Stimulated activated CD4-positive, alpha-beta T cell treated with anti-CD3 and anti-CD28 coated beads, Interleukin-4, amount 100 ng/mL, for 24 hours (primary cell): ENCODE measurements at places on chromosomes 4 and X.

- no peak for DNase-seq
These were observed 10.8 kb upstream of the SNCA start for GRCh38 chr4:89847571-89848325.

DNA sequence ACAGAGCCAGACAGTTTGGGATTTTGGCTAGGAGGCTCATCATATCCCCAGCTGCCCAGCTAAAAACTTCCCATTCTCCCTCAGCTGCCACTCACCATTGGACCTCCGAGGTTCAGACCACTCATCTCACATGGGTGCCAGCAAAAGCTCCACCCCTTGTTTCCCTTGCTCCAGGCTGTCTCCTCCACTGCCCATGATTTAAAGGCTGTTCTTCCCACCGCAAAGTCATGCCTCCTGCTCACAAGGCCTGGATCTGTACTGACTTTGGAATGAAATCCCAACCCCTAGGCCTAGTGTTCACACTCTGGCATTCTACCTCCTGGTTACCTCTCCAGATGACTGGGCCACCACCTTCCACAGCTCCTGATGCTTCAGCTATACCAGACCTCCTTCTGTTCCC lies 142.2 kb upstream of the EOLA2 start:
- no peak for DNase-seq

DNA sequence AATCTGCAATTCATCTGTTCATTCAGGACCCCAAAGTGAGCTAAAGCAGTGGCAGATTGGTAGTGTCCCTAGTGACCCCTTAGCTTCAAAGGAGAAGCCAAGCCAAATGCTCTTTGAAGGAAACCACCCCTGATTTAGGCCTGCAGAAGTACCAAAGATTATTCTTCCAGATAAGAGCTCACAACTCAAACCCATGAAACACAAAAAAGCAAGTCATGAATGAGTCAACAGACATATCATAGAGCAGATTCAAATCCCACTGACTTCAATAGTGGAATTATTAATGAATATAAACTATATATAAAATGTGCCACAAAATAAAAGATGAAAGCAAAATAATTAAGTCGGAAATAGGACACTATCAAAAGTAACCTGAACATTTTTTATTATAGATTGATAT lies 197.6 kb downstream of the SCFD2 start:
- no peak for DNase-seq

GRCh38 chr4:123516576-123516975 lies 120.0 kb downstream of the SPRY1 start:
- DNase-seq: no peak

- DNase-seq: no peak
These were observed 97.8 kb downstream of the WFS1 start for GRCh38 chr4:6367371-6367851.

DNA sequence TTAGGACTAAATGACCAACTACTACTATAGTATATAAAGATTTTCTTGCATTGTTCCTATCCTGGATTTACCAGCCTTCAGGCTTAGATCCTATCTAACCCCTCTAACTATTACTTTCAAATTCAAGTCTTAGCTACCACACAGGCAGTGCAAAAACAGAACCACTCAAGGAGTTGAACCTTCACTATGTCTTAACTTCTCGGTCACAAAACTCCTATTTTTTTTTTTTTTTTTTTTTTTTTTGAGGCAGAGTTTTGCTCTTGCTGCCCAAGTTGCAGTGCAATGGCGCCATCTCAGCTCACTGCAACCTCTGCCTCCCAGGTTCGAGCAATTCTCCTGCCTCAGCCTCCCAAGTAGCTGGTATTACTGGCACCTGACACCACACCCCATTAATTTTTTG lies 6.3 kb upstream of the FAM200B start:
- no peak for DNase-seq
